IPS-NIHi11 (cell line): ENCODE measurements at places on chromosomes 12 and 14.

DNA sequence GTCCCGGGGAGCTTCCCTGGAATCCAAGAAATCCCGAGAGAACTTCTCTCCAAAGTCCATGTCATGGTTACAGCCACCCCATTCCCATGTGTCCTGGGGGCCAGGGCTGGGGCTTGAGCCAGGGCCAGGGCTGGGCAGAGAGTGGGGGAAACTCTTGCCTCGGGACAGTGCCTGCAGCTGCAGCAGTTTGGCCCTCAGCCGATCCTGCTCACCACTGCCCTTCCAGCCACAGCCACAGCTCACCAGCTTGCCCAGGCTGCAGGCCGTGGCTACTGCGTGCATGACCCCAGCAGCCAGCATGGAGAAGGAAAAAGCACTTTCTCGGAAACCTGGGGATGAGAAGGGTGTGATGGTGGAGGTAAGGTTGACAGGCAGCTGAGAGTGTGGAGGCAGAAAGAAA, 3.5 kb downstream of the WNT10B start:
- no peak for DNase-seq

DNA sequence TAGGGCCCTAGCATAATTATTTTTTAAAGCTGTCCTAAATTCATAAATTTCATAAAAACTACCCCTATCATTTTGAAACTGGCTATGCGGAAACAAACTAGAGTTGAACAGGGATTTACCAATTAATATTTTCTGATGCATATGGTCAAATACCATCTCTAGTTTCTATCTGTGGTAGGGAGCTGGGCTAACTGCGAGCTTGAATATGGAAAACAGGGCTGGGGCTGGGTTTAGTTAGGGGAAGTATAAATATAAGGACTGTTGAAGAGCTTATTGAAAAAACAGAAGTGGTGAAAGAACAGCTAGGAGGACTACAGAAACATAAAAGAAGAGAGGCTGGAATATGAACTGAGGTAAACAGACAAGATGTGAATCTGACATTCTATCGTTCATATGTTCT, 91.8 kb downstream of the SLC38A1 start:
- DNase-seq, result no peak

GRCh38 chr12:102816816-102817434, 100.1 kb downstream of the PAH start:
- peak; percentile 42 for DNase-seq

- no peak for DNase-seq
Observed at GRCh38 chr12:47111392-47111778, 31.6 kb upstream of the AMIGO2 start.

GRCh38 chr14:91893007-91893406, 25.7 kb upstream of the TC2N start:
- DNase-seq, result peak; percentile 80

DNA sequence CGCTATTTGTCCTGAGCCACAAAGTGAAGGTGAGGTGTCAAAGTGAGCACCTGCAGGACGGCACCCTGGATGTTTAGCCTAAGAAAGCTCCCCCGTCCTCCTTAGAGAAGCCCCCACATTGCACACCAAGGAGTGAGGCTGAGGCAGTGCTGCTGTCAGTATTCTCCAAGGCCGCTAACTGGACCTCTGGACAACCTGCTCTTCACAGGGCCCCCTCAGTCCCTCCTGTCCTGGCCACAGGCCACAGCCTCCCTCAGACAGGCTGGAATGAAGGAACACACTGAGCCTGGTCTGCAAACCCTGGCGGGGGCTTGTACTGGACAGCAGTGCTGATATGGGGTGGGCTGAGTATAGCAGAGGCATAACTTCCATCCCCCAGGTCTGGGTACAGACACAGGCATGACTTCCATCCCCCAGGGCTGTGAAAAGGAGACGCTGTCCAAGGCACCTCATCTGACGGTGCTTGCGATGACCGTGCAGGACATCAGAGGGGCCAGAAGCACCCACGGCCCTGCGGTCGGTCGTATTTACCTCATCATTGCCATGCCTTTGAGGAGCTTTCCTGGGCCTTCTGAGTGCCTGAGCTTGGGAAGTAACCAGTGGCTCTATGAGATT, 82.4 kb upstream of the DIO3 start:
- DNase-seq, result no peak

GRCh38 chr14:73833034-73833433, 18.6 kb upstream of the PTGR2 start:
- DNase-seq, result no peak

DNA sequence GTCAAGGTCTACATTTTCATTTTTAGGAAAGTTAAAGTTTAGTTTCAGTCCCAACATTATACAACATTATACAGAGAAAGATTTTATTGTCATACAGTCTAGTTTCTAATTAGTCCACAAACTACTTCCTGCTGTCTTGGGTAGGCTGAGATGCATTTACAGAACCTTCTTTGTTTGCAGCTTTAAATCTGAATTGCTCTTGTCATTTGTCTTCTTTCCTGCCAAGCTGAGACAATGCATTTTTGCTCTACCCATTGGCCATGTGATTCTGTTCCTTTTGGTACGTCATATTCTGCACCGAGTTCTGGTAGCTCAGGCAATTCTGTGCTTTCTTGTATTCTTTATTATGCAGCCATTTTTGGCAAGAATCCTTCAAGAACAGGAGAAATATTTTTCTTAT, 228.5 kb downstream of the ATP23 start:
- no peak for DNase-seq

DNA sequence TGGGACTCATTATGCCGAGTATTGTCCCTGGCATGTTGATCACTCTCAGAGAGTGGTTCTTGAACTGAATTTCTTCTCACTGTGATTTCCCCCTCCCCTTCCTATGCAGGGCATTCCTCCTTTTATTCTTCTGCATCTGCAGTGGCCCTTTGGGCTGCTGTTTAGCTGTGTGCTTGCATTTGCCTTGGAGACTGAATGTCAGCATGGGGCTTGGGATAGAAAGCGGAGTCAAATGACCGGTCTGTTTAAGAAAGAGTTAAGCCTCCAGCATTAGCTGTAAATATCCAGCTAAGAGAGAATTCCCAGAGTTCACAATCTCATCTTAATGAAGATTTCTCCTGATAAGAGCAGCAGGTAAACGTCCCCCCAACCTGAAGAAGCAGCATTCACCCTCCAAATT, 65.6 kb upstream of the RMST start:
- DNase-seq, result peak; percentile 50

GRCh38 chr14:92917041-92917940, 5.7 kb upstream of the CHGA start:
- no peak for DNase-seq

GRCh38 chr12:111598637-111599452, at the start of gene ATXN2:
TSS of gene ATXN2 (minus strand) at chr12:111599315. CDS start at chr12:111599034, 281 bp downstream.
- DNase-seq, result peak; percentile 89

DNA sequence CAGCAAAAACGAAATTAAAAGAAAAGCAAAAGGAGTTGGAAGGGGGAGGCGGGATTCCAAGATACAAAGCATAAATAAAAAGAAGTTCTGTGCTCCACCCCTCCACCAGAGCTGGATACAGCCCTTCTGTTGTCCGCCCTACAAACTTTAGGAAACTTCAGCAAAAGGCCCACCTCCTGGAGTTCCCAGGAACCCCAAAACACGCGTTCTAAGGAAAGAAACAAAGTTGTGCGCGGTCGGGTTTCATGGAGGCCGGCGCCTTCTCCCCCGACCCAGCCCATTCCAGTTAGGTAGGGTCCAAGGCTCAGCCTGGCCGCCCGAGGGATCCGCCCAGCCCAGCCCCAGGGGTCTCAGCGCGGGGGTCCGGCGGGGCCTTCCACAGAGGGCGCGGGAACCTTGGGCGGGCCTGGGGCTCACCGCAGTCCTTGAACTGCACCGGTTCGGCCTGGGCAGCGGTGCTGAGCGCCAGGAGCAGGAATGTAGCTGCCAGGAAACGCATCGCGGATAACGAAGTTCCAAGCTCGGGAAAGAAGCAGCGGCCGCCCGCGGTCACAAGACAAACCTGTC, at the start of gene NPC2:
Gene NPC2, minus strand, starts transcription at position 530 of the 567 bp plus-strand sequence. Its CDS starts 31 bp downstream, at position 499.
- DNase-seq, result no peak

GRCh38 chr14:93857081-93857480, 68.8 kb upstream of the PRIMA1 start:
- no peak for DNase-seq

- no peak for DNase-seq
Observed at GRCh38 chr14:64639340-64639821, 64.8 kb upstream of the PLEKHG3 start.

GRCh38 chr12:8127138-8127537, 3.7 kb downstream of the CLEC4A start:
- no peak for DNase-seq
